ENCODE measurements at places on chromosomes 7 and 10. TPM values are rescaled to one million over a fixed set of nuclear protein-coding genes. Genes with fewer than 3 reads are reported as not detected.

The OR9A2 gene
- 1.1 TPM for total RNA-seq

The NAT16 gene
- 1.2 TPM for total RNA-seq

The ARMH3 gene
- total RNA-seq = 25.1 TPM

The LIPK gene
- total RNA-seq = not detected

The MGAM2 gene
- total RNA-seq = not detected

The PPP1R9A gene
- total RNA-seq = 115 TPM

The SLC26A3 gene
- total RNA-seq = not detected

DNA sequence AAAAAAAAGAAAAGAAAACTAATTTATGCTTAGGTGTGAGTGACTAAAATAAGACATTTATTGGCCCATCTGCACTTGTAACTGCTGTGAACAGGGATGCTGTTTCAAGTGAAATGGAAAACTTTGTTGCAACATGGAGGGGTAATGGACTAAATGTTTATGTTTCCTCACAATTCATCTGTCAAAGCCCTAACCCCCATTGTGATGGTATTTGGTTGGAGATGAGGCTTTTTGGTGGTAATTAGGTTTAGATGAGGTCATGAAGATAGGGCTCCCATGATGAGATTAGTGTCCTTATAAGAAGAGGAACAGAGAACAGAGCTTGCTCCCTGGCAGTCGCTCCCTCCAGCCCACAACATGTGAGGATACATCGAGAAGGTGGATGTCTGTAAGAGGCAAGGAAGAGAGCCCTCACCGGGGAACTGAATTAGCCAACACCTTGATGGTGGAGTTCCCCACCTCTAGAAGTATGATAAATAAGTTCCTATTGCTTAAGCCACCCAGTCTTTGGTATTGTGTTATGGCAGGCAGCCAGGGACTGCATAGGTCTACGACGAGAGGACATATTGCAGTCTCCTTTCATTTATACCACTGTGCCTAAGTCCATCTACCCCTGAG, 28.6 kb upstream of the VCL start:
- no peak for DNase-seq

DNA sequence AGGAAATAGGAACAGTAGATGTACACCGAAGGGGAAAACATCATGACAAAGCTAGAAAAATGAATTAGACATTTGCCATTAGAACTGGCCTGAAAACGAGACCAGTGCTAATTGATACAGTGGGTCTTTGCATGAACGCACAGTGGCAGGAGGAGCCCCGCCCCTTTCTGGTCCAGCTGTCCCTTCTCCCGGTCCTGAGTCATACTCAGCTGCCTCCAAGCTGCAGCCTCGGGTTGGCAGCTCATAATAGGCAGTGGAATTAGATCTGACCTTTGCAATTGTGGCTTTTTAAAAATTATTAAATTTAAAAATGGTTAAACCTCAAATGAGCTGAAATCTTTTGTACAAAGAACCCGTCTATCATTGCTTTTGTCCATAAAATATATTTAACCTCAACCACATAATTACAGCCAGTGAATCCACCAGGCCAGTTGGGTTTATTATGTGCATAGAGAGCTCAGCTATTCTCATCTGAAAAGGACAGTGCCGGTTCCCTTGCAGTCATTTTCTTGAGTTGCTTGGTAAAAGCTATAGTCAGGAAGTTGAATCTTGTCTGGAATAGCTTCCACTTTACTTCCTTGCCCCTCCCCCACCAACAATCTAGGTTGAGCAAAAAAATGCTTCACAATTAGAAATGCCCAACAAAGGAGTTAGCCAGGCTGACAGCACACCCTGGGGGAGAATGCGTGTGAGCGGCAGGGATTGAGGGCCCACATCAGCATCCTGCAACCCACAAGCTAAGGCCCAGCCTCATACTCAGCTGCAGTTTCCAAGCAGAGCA, 147.1 kb downstream of the BUB3 start:
- peak; percentile 68 for DNase-seq

- DNase-seq = no peak
Observed at GRCh38 chr10:87656431-87657072, 3.1 kb upstream of the PAPSS2 start.

DNA sequence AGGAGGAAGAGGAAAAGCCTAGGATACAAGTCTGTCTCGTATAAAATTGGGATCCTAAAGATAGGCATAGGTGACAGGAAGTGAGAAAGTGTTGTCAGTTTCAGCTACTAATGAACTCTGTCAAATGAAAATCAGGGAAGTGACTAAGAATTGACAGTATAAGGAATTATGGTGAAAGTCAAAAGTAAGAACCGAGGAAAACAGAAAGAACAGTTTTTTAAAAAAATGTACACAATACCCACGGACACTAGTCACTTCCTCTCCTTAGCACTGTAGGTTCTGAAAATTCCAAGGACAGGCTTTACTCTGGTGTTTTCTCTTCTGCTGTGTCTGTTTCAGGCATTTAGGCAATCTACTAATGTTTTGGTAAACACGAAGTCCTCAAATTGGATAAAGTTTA, 42.3 kb downstream of the ATAD1 start:
- DNase-seq = no peak

DNA sequence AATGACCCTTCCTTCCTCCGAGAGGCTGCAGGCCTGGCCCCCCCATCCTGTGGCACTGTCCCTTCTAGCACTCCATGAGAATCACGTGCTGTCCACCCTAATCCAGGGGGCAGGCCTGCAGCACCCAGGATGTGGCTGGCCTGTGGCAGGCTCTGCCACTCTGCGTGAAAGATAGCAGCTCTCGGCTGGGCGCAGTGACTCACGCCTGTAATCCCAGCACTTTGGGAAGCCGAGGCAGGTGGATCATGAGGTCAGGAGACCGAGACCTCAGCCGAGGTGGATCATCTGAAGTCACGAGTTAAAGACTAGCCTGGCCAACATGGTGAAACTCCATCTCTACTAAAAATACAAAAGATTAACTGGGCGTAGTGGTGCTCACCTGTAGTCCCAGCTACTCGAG, 18.9 kb upstream of the LFNG start:
- DNase-seq = no peak

DNA sequence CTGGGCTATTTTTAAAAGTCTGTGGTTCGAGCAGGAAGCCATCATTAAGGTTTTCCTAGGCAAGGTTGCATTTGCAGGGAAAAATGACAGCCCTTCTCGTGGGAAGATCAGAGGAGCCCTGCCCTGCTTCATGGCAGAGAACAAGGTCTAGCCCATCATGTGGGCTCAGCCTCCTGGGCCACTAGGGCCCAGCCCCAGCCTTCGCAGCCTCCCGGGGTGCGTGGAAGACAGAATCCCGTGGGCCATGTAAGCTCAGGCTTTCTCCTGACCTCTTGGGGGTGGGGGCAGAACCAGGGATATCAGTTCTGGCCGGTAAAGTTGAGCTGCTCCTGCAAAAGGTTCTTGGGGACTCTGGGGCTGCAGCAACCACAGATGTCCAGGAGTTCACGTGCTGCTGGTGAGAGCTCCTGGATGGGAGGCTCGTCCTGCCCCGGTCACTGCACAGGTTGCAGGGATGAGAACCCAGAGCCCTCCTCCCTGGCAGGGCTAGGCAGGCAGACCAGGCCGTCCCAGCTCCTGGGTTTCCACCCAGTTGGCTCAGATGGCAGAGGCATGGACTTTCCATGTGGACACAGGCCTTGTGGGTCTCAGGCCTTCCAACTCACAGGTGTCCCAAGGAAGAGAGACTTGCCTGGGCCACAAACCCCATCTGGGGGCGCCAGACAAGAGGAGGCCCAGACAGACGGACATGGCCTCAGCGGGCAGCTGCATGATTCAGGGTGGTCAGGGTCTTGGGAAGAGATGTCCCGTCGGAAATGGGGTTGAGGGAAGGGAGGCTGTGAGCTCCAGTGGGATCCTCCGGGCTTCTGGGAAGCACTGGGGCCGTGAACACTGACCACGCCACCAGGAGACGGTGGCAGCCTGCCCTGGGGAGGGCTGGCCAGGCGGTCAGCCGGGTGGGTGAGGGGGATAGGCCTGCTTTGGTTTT, 126.2 kb downstream of the NEURL1 start:
- no peak for DNase-seq

DNA sequence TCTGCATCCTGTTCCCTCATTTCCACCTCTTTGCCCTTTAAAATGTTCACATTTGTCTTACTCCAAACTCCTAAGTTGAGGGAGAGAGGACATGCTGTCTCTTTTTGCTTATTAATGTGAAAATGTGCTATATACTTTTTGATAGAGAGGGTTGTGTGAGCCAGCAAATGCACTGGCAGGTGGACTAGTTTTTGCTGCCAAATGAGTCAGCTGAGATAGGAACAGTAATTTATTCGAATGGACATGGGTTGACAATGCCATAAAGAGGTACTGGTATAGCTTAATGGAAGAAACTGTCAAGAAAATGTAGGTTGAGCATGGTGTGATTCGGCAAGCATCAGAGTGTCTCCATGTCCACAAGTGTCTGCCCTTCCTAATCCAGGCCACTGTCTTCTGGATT, 9.2 kb upstream of the TRUB1 start:
- no peak for DNase-seq

- no peak for DNase-seq
Observed at GRCh38 chr10:88281592-88282347, 301.3 kb downstream of the RNLS start.

GRCh38 chr7:98646465-98646864, 29.4 kb downstream of the NPTX2 start:
- no peak for DNase-seq

DNA sequence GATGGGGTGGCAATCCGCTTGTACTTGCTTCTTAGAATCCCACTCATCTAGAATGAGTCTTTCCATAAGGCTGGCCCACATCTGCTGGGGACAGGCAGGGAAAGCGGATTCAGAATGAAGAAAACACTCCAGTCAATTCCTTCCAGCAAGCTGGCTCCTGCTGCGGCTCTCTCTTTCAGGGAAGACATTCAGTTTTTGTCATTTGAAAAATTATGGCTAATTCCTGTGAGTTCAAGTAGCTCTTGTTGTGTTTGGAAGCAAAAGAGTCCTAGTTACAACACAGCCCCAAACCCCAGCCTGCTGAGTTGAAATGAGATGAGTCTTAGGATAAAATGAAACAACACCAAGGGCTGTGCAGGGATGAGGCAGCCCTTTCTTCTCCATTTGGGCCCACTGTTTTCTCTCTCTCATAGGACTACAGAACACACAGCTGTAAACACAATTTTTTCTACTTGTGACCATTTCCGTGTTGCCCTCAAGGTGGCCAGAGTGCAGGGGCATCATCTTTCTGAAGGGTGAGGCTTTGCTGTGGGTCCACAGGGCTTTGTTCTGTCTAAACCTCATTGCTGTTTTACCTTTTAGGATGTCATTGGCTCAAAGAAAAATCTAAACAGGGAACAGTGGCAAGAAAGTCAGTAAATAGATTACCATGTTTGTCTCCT, 90.8 kb upstream of the EEPD1 start:
- no peak for DNase-seq
